ENCODE measurements at places on chromosomes 4 and X.

- no peaks in the 10 kb centered on the region for H3K36me3 ChIP-seq
- H3K27me3 ChIP-seq, result no peaks in the 10 kb centered on the region
- no peaks in the 10 kb centered on the region for H3K4me1 ChIP-seq
- no peak for DNase-seq
- H3K4me3 ChIP-seq, result no peak overlapping the region
- H3K27ac ChIP-seq, result no peak overlapping the region
Observed at GRCh38 chrX:122004127-122004526, 956.7 kb downstream of the GLUD2 start.

DNA sequence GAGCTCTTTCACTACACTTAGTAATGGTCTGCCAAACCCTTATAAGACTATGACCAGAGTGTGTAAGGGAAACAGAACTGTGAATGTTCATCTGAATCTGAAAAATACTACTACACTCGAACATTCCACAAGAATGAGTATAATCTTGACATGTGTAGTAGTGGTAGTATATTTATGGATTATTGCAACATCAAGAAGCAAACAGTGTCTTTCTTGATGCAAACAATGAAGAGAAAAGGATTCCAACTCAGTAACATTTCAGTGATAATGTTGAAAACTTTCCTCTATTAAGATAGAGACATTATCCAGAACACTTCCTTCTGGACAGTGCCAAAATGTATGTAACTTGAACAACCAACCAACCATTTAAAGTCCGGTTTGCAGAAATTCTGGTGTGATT lies 394.7 kb upstream of the CPEB2 start:
- H3K36me3 ChIP-seq, result no peaks in the 10 kb centered on the region
- no peak overlapping the region for H3K4me3 ChIP-seq
- no peak for DNase-seq
- no peak overlapping the region for H3K27ac ChIP-seq
- no peaks in the 10 kb centered on the region for H3K4me1 ChIP-seq

DNA sequence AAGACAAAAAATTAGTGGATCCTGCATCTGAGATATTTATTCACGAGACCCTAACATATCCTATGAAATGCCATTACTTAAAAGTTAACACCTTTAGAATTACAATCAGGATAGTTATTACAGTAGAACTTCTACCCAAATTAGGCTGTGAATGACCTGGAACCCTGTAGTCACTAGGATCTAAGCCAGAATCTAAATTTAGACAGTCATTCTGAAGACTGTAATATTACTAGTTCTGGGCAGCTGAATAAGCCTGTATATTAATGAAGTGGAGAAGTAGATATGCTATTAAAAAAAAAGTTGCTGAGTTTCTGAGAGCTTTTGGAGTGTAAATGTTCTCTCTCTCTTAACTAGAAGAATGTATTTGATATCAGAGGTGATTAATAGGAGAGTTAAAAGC lies 67.0 kb downstream of the FAM13A start:
- H3K27ac ChIP-seq, result no peak overlapping the region
- H3K4me3 ChIP-seq, result no peak overlapping the region
- no peaks in the 10 kb centered on the region for H3K27me3 ChIP-seq
- no peaks in the 10 kb centered on the region for H3K4me1 ChIP-seq

DNA sequence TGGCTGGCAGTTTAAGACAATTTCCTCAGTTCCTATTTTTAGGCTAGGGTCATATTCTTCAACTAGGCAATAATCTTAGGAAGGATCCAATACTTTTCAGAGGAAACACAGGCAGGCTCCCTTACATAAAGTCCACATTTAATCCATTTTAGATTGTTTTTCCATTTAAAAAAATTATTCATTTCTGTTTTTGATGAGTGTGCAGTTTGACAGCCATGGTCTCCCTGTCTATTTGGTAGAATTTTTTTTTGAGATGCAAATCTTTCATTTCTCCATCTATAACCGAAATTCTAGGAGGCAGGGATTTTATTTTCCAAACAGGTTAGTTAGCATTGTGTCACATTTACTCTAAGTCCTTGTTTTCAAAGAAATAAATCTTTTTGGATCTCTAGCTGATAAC lies 326.8 kb downstream of the PPP4R3C start:
- H3K4me3 ChIP-seq, result no peak overlapping the region
- no peaks in the 10 kb centered on the region for H3K36me3 ChIP-seq
- no peaks in the 10 kb centered on the region for H3K27me3 ChIP-seq
- H3K27ac ChIP-seq, result no peak overlapping the region
- DNase-seq, result no peak

- H3K4me3 ChIP-seq, result no peak overlapping the region
- H3K36me3 ChIP-seq, result no peaks in the 10 kb centered on the region
- no peaks in the 10 kb centered on the region for H3K4me1 ChIP-seq
- no peak for DNase-seq
- no peak overlapping the region for H3K27ac ChIP-seq
- H3K27me3 ChIP-seq, result peaks cover 2% of the 10 kb centered on the region
Observed at GRCh38 chr4:141009931-141010330, 123.3 kb downstream of the RNF150 start.

DNA sequence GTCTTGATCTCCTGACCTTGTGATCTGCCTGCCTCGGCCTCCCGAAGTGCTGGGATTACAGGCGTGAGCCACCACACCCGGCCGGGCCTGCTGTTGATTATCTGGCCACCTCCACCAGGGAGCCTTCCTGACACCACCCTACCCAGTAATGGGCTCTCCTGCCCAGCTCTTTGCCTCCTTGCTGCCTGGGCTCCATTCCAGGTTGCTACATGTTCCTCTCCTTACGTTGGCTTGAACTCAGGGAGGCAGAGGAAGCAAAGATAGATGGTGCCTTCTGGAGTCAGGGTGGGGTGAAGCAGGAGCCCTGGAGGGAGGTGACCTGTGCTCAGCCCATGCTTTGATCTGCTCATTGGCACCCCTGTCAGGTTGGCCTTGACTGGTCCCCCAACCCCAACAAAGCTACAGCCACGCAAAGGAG lies 26.3 kb downstream of the FLNA start:
- H3K27me3 ChIP-seq, result no peaks in the 10 kb centered on the region
- no peak overlapping the region for H3K27ac ChIP-seq
- H3K36me3 ChIP-seq, result peaks cover 6% of the 10 kb centered on the region
- no peak overlapping the region for H3K4me3 ChIP-seq

DNA sequence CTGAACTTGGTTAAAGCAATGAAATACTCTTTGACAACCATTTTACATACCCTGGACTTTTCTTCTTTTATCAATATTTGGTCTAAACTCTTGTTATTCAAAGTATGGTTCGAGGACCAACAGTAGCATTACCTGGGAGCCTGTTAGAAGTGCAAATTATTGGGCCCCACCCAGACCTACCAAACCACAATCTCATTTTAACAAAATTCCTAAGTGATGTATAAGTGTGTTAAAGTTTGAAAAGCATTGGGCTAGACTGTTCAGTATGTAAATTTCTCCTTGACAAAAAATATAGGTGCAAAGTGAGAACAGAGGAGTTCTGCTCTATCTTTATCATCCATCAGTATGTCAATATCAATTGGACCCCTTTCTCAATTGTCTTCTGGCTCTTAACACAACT lies 67.1 kb downstream of the PGRMC1 start:
- H3K4me1 ChIP-seq, result peaks cover 2% of the 10 kb centered on the region
- no peak for DNase-seq
- no peak overlapping the region for H3K4me3 ChIP-seq
- H3K27me3 ChIP-seq, result peaks cover 2% of the 10 kb centered on the region
- no peaks in the 10 kb centered on the region for H3K36me3 ChIP-seq

DNA sequence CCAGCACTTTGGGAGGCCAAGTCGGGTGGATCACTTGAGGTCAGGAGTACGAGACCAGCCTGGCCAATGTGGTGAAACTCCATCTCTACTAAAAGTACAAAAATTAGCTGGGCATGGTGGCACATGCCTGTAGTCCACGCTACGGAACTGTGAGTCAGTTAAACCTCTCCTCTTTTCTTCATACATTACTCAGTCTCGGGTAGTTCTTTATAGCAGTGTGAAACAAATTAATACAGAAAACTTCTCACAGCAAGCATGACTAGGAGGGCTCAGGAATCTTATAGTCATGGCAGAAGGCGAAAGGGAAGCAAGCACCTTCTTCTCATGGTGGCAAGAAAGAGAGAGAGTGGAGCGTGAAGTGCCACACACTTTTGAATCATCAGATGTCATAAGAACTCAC lies 358.9 kb downstream of the NLGN4X start:
- no peak for DNase-seq
- H3K27me3 ChIP-seq, result no peaks in the 10 kb centered on the region
- H3K4me1 ChIP-seq, result no peaks in the 10 kb centered on the region
- no peak overlapping the region for H3K27ac ChIP-seq
- H3K36me3 ChIP-seq, result no peaks in the 10 kb centered on the region

- H3K4me3 ChIP-seq, result no peak overlapping the region
- H3K27me3 ChIP-seq, result no peaks in the 10 kb centered on the region
- peaks cover 3% of the 10 kb centered on the region for H3K36me3 ChIP-seq
Observed at GRCh38 chr4:8385611-8386010, 54.9 kb downstream of the ACOX3 start.

GRCh38 chrX:50204364-50204899 lies at the start of gene CCNB3:
Gene CCNB3, plus strand, starts transcription at chrX:50204765. Its CDS starts 80,399 bp downstream, at chrX:50285164.
- H3K4me3 ChIP-seq, result peak within 1 kb of the TSS; percentile 73
- peak; percentile 81 for DNase-seq
- no peaks in the 10 kb centered on the region for H3K36me3 ChIP-seq
- H3K4me1 ChIP-seq, result peaks cover 9% of the 10 kb centered on the region

GRCh38 chrX:154791467-154791866 lies 13.8 kb downstream of the MPP1 start:
- no peak overlapping the region for H3K27ac ChIP-seq
- no peaks in the 10 kb centered on the region for H3K27me3 ChIP-seq
- no peaks in the 10 kb centered on the region for H3K4me1 ChIP-seq
- peaks cover 6% of the 10 kb centered on the region for H3K36me3 ChIP-seq
- DNase-seq, result no peak

GRCh38 chrX:152893980-152894610 lies 3.8 kb upstream of the ZNF185 start:
- H3K27ac ChIP-seq, result no peak overlapping the region
- H3K36me3 ChIP-seq, result no peaks in the 10 kb centered on the region
- H3K4me3 ChIP-seq, result no peak overlapping the region
- no peak for DNase-seq
- no peaks in the 10 kb centered on the region for H3K4me1 ChIP-seq

- no peak for DNase-seq
- H3K4me1 ChIP-seq, result peaks cover 11% of the 10 kb centered on the region
- peak overlapping the region; percentile 9 for H3K27ac ChIP-seq
- H3K4me3 ChIP-seq, result no peak overlapping the region
- peaks cover 13% of the 10 kb centered on the region for H3K36me3 ChIP-seq
Observed at GRCh38 chr4:122747068-122747467, 14.6 kb downstream of the BBS12 start.

- H3K36me3 ChIP-seq, result no peaks in the 10 kb centered on the region
- peak overlapping the region; percentile 71 for H3K27ac ChIP-seq
- no peaks in the 10 kb centered on the region for H3K27me3 ChIP-seq
- H3K4me1 ChIP-seq, result peaks cover 17% of the 10 kb centered on the region
- no peak overlapping the region for H3K4me3 ChIP-seq
Observed at GRCh38 chrX:39729981-39730661, 367.6 kb downstream of the BCOR start.

GRCh38 chr4:158356301-158356700 lies 146.0 kb downstream of the TMEM144 start:
- no peak for DNase-seq
- H3K4me1 ChIP-seq, result no peaks in the 10 kb centered on the region
- peaks cover 3% of the 10 kb centered on the region for H3K27me3 ChIP-seq
- no peak overlapping the region for H3K4me3 ChIP-seq

DNA sequence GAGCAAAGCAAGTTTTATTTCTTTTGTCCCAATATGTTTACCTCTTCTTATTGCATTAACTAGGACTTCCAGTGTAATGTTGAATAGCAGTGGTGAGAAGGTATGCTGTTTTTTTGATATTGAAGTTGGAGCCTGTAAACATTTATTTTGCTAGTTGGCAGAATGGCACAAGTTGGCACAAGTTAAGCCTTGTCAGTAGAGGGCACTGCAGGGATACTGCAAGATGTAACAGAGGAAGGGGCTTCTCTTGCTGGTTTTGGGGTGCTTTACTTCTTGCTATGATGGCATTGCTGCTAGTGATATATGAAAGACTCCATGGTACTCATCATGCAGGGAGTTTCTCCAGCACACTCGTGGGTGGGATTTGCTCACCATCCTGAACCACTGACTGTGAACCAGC lies 327.3 kb upstream of the ARX start:
- H3K27ac ChIP-seq, result no peak overlapping the region
- no peaks in the 10 kb centered on the region for H3K27me3 ChIP-seq
- H3K36me3 ChIP-seq, result no peaks in the 10 kb centered on the region

GRCh38 chrX:15816886-15817285 lies 26.6 kb downstream of the ZRSR2 start:
- peak; percentile 52 for DNase-seq
- peaks cover 44% of the 10 kb centered on the region for H3K36me3 ChIP-seq
- peak overlapping the region; percentile 74 for H3K27ac ChIP-seq
- H3K4me1 ChIP-seq, result peaks cover 40% of the 10 kb centered on the region
- peak overlapping the region; percentile 8 for H3K4me3 ChIP-seq

GRCh38 chr4:151679231-151679630 lies 81.6 kb downstream of the GATB start:
- H3K27me3 ChIP-seq, result no peaks in the 10 kb centered on the region
- H3K36me3 ChIP-seq, result peaks cover 4% of the 10 kb centered on the region
- H3K4me1 ChIP-seq, result no peaks in the 10 kb centered on the region
- no peak for DNase-seq

DNA sequence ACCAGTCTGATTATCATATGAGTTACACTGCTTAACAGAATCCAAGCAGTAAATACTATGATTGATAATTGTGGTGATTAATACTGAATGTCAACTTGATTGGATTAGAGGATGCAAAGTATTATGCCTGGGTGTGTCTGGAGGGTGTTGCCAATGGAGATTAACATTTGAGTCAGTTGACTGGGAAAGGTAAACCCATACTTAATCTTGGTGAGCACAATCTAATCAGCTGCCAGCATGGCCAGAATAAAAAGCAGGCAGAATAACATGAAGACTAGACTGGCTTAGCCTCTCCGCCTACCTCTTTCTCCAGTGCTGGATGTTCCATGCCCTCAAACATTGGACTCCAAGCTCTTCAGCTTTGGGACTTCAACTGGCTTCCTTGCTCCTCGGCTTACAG lies 961.3 kb downstream of the ADGRL3 start:
- no peak for DNase-seq
- H3K27me3 ChIP-seq, result no peaks in the 10 kb centered on the region
- H3K27ac ChIP-seq, result no peak overlapping the region
- no peaks in the 10 kb centered on the region for H3K36me3 ChIP-seq
- H3K4me3 ChIP-seq, result no peak overlapping the region

DNA sequence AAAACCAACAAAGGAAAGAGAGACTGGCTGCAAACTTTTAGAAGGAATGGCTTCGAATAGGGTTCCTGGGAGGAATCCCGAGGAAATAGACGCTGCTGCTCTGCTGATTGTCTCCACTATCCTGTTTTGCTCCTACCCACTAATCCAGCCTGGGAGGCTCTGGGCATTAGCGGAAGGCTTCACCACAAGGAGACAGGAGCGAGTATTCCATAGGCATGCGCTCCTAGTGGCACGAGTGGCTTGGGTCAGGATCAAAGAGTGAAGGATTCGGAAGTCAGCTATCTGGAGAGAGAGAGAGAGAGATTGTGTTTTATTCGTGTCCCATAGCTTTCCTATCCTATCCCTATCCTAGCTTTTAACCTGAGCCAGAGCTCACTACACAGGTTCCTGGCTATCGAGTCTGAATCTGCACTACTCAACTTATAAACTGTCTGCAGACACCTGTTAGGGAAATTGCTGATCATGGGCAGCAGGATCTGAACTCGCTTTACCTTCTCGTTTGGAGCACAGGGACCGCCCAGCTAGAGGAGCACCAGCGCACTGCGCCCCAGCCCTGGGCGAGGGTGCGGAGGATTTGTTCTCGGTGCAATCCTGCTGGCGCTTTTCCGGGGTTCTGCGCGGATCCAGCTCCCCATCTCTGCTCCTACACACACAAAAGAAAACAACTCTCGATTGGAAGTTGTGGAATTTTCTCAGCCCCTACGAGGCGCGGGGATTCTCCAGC lies 740 bp upstream of the NPY2R start:
- H3K4me1 ChIP-seq, result no peaks in the 10 kb centered on the region
- no peak overlapping the region for H3K27ac ChIP-seq
- H3K27me3 ChIP-seq, result peaks cover 54% of the 10 kb centered on the region
- no peaks in the 10 kb centered on the region for H3K36me3 ChIP-seq
- H3K4me3 ChIP-seq, result no peak overlapping the region
- DNase-seq, result no peak

Data from activated CD4-positive, alpha-beta T cell treated with anti-CD3 and anti-CD28 coated beads for 36 hours (primary cell).